Mesenteric fat pad (tissue), 1 donor: ENCODE measurements at places on chromosomes 3 and 15.
A peak's percentile ranks its signal among the peaks of the same experiment; 100 is the strongest.

- no peak for DNase-seq
Measured at GRCh38 chr3:177694316-177694715, 497.0 kb upstream of the TBL1XR1 start.

DNA sequence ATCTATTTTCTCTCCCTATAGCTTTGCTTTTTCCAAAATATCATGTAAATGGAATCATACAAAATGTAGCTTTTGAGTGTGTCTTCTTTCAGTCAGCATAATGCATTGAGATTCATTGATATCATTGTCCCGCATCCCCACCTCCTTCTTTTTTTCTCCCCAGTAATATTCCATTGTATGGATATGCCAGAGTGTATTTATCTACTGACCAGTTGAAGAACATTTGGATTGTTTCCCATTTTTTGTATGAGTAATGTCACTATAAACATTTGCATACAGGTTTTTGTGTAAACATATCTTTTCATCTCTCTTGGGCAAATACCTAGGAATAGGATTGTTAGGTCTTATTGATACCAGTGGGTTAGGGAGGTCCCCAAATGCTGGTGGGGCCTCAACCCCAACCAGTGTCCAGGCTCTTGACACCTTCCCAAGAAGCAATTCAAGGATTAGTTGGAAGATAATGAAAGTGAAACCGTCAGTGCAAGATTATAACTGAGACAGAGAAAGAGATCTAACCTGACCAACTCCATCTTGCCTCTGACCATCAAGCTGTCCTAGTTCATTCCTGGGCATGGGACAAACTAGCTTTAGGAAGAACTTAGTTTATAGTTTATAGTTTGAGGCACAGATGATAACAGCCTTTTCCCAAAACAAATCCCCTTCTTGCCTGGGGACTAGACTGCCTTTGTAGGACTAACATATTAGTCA lies 7.4 kb upstream of the SLC33A1 start:
- no peak for DNase-seq

- peak; percentile 12 for DNase-seq
Measured at GRCh38 chr3:58062472-58062871, 54.2 kb downstream of the FLNB start.

DNA sequence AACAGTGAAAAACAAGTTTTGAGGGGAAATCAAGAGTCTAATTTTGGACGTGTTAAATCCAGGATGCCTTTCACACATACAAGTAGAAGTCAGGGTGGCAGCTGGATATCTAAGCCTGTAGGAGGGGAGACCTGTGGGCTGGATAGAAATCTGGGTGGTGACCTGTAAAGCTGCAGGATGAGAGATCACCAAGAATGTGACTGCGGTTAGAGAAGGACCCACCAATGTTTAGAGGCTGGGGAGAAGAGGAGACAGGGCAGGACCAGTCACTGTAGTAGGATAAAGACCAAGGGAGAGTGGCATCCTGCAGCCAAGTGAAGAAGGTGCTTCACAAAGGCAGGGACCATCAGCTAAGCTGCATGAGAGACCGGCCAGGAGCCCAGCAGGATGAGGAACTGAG lies 36.2 kb downstream of the MRAS start:
- no peak for DNase-seq

DNA sequence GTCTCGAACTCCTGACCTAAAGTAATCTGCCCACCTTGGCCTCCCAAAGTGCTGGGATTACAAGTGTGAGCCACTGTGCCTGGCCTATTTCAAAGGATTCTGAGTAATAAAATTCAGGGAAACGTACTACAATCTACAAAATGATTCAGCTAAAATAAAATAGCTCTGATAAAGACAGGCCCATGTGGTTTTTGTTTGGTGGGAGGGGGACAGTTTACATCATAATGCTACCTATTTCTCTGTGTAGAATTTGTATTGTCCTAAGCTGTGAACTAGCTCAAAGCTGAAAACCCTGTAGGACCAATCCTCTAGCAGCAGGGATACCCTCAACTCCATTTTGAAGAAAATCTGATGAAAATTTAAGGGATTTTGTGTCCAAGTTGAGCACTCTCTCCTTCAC lies 25.8 kb downstream of the CDV3 start:
- no peak for DNase-seq

DNA sequence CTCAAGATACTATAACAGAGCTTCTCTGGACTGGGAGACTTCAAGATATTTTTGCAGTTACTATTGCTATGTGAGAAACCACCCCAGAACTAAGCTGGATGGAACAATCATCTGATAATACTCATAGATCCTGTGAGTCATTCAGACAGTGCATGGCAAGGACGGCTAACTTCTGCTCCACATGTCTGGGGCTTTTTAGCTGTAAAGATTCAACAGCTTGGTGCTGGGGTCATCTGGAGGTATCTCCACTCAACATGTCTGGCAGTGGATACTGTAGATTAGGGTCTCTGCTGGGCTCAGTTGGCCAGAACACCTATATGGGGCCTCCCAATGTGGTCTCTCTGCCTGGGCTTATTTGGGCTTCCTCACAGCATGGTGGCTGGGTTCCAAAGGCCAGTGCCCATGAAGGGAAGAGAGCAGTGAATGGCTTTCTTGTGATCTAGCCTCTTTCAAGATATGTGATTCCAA lies 117.3 kb upstream of the SLC7A14 start:
- no peak for DNase-seq

GRCh38 chr15:63982381-63982854 lies 63.9 kb downstream of the DAPK2 start:
- DNase-seq, result peak; percentile 65

DNA sequence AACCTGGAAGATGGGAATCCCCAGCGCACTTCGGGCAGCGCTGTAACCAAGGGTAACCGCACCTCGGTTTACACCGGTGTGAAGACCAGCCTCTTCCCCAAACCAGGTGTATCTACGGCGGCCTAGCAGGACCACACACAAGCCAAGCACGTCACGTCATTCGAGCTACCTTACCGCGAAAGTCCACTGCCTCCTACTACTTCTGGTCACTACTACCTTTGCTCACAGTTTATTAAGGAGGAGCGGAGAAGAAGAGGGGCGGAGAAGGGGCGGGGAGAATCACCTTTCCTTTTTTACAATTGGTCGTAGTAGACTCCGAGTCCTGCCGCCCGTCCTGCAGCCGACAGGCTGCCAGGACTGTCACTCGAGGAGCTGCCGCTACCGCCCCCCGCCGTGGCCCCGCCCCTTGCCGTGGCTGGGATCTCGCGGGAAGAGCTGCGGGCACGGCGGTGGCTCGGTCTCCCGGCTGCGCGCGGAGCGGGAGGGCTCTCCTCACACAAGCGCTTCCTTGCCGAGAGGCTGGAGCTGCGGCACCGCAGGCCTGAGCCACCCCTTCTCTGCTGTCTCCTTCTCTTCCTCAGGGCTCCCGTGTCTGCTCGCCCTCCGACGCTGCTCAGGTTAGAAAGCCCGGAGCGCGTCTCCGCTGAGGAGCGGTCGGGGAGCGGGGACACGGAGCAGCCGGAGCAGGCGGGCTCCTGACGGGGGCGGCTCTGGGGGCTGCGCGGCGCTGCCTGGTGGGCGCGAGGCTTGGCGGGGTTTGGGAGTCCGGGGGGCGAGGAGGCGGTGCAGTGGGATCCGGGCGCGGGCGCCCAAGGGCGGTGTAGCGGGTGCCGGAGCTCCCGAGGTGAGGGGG lies at the start of gene GLCE:
TSS of gene GLCE (plus strand) at position 495 of the 853 bp plus-strand sequence. CDS start 95,172 bp downstream, outside the sequence.
- peak; percentile 98 for DNase-seq

DNA sequence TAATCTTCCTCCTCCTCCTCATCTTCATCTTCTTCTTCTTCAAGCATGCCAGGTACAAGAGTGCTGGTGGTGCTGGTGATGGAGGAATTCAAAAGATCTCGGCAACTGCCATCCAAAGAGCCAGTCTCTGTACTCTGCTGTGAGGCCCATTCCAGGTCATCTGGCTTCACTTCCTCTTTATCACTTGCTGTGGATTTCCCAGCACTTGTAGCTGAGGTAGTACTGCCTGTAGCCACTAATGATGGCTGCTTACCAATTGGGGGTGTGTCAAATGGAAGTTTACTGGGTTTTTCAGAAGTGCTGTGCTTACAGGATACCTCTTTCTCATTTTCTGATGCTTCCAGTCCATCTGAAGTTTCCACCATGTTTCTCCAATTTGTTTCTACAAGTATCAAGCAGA lies 28.8 kb upstream of the SHC4 start:
- DNase-seq, result no peak

DNA sequence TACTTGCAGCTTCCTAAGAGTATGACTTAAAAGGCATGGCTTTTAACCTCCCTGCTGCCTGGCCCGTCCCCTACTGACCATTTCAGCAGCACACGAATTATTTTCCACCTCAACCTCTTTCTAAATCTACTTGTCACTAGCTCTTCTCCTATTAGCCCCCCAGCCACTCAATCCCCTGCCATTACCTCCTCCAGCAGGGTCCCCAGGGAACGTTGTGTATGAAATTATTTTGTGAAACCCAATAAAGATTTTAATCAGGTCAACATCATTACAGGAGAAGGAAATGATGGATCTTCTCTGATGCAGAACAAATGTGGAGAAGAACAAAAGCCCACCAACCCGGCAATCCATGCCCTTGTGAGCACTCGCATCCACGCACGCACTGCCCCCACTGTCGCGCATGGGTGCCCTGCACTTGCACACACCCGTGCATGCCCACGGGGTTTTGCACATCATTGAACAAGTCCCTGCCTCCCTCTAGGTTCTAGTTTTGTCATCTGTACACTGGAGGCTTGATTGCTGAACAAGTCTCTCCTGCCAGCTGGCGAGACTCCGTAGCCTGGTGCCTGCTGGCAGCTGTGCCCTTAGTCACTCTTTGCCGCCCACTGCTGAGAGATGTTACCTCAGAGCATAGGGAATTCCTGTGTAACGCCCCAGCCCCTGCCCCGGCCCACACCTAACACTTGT lies 51.6 kb downstream of the LINGO1 start:
- DNase-seq, result no peak

GRCh38 chr3:39183211-39184080 lies 8.9 kb downstream of the XIRP1 start:
- no peak for DNase-seq

- DNase-seq, result no peak
Measured at GRCh38 chr3:189239616-189240015, 67.8 kb downstream of the TPRG1 start.

GRCh38 chr3:150419959-150420358 lies 11.9 kb downstream of the TSC22D2 start:
- no peak for DNase-seq

DNA sequence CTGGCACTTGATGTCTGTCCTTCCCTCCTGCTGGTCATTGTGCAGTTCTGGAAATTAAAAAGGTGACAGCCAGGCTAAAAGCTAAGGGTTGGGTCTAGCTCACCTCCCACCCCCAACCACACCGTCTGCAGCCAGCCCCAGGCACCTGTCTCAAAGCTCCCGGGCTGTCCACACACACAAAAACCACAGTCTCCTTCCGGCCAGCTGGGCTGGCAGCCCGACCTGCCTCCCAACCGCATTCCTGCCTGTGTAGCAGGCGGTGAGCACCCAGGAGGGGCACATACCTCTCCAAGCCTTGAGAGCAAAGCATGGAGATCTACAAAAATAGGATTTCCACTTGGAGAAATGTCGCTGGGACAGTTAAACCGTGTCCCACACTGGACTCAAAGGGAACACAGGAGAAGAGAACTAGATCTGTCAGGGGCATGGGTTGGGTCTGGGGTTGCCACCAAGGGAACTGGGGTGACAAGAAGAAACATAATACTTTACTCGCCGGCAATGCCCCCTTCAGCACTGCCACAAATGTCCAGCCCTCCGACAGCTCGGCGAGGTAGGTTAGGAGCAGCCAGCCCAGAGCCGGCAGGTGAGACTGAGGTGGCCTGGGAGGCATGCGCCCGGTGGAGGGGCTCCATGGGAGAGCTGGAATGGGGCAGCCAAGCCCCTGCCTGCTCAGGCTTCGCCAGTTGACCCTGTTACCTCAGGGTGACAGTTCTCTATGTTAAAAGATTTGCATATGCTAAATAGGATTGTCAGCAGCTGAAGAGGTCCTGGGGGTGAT lies 52.2 kb downstream of the EXOG start:
- peak; percentile 78 for DNase-seq

- DNase-seq, result no peak
Measured at GRCh38 chr3:58027704-58028317, 19.6 kb downstream of the FLNB start.

DNA sequence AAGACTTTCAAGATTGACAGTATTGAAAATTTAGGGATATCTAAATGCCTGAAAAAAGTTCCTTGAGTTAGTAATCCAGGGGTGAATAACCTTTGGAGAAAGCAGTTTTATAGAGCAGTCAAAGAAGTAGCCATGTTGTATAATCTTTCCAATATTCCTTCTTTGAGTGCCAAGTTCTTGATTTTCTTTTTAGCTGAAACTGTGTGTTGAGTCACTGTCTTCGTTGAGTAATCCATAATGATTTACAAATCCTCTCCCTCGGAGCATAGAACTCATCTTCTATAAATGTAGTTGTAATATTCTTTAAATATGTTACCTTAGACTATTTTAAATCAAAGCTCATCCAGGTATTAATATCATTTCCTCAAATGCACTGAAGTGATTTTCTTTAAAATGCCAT lies 135.2 kb downstream of the BBX start:
- no peak for DNase-seq

- DNase-seq, result no peak
Measured at GRCh38 chr3:8665407-8665896, 20.9 kb upstream of the SSUH2 start.

DNA sequence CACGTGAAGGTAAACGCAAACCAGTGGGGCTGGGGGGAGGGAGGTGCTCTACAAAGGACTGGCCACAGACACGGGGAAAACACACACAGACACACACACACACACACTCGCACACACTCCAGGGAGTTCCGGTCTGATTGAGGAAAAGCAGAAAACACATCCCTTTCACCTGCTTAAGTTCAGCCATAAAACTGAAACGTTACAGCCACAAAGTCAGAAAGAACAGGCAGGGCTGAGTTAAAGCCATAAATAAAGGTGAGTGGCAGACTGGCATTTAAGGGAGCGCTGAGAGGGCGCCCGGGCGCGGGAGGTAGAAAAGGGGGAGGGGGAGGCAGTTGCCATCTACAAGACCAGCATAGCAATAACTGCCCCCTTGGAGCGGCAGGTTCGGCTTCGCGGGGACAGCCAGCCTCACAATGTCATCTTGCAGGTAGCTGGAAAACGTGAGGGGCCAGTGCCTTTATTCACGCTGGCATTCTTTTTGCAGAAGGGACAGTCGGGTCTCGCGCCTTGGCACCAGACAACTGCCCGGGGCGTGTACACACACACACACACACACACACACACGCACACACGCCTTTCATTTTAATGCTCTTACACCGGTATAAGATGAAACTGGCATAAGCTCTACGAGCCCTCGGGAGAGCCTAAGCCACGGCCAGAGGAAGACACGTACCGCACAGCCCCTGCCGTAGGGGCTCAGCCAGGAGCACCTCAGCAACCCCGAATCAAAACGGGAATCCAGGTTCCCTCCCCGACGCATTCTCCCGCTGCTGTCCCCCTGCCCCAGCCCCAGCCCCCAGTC lies 866 bp downstream of the TNIK start:
- no peak for DNase-seq

GRCh38 chr3:40523781-40524180 lies 979 bp upstream of the ZNF621 start:
- no peak for DNase-seq
